ENCODE measurements at places on chromosomes 3 and 15.

- no peak for DNase-seq
These were observed 142.1 kb upstream of the TMCO5A start for GRCh38 chr15:37792351-37792750.

- peak; percentile 59 for DNase-seq
These were observed 56.0 kb downstream of the KBTBD12 start for GRCh38 chr3:127970966-127971592.

- no peak for DNase-seq
These were observed 124.8 kb downstream of the DMXL2 start for GRCh38 chr15:51497806-51498205.

DNA sequence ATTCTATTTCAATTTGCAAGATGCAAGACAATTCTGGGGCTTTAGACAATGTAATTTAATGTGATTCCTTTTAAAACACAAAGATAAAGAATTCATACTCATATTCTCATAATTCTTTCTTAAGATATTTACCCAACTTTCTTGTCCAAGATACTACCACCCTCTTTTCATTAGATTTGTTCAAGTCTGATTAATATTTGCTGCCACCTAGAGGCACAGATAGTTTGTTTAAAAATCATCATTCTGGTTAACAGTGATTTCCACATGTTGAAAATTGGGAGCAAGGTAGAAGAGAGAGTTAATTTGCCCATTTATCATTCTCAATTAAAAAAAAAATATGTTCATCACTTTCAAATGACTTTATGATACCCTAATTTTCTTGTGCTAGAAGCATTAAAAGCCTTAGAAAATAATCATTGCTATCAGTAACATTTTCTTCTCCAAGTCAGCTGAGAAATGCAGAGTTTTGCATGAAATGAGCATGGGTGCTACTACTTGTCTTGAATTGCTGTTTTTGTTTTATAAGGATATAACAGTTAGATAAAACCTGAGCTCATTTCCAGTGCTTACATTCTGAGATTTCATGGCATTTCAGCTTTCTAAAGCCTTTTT lies 11.6 kb downstream of the TAMM41 start:
- DNase-seq, result peak; percentile 20

DNA sequence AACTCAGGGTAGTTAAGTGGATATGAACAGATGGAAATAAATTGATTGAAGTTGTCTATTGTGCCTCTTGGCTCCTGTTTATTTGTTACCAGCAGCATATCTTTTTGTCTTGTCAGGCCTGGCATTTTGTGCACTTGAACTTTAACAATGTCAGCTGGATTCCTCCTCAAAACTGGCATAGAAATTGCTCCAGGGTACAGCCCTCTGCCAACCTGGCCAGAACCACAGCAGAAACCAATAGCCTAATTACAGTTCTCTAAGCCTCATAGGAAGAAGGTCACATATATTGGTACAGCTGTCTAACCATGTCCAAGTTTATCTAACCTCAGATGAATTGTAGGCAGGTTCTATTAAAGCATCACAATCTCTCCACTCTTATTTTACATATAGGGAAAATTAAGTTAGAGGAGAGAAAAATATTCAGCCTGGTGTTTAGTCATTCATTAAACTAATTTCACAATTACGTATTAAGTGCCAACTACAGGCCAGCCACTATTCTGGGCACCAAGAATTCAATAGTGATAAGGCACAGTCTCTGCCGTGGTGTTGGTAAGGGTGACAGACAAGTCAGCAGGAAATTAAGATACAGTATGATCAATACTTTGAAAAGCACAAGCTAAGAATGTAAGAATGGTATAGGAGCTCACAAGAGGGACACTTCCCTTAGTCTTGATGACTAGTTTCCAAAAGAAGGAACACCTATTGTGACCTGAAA lies 452.9 kb upstream of the NECTIN3 start:
- DNase-seq, result no peak

- no peak for DNase-seq
These were observed 427.8 kb upstream of the C2CD4B start for GRCh38 chr15:62592920-62593319.

GRCh38 chr3:150635526-150635925 lies 32.4 kb downstream of the SELENOT start:
- DNase-seq, result peak; percentile 64

DNA sequence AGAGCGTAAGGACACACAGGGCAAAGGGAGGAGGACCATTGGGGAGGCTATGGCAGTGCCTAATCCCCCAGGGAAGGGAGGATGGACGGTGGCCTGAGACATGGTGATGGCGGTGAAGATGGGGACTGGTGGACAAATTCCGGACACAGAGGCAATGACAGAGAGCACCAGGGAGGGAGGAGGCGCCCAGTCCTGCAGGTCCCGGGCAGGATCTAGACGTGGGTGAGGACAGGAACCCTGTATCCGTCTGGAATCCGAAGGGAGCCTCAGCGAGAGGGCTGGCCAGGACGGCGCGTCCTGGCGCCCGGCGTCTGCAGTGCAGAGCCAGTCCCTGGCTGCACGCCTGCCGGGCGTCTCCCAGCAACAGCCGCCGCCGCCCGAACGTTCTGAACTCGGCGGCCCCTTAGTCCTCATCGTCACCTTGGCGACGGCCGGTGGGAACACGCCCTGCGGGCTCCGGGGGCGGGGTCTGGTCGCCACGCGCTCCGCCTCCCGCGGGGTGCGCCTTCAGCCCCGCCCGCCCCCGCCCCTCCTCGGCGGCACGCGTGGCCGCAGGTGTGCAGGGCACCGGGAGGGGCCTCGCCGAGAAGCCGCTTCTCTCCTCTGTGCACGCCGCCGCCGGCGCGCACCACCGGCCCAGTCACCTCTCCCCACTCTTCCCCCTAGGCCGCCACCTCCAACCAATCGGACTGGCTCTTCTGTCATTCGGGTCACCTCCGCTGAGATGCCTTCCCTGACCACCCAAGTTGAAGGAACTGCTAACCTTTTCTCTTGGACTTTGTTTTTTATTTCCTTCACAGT lies 11.6 kb downstream of the XIRP1 start:
- peak; percentile 77 for DNase-seq

DNA sequence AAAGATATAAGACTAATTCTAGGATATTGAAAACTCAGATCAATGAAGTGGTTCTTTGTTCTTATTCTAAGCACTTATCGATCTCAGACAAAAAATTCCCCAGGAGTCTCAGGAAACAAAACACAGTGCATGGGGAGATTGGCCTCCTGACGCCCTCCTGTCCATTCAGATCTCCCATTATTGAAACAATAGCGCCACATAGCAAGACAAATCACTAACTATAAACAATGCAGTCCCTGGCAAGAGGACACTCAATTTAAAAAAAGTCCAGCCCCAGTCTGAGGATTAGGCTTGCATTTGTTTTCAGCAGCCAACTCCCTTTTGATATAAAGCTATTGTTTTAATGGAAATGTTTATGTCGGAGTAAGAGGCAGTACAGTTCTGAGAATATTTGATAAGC lies 528.2 kb downstream of the GABRG3 start:
- DNase-seq, result no peak

DNA sequence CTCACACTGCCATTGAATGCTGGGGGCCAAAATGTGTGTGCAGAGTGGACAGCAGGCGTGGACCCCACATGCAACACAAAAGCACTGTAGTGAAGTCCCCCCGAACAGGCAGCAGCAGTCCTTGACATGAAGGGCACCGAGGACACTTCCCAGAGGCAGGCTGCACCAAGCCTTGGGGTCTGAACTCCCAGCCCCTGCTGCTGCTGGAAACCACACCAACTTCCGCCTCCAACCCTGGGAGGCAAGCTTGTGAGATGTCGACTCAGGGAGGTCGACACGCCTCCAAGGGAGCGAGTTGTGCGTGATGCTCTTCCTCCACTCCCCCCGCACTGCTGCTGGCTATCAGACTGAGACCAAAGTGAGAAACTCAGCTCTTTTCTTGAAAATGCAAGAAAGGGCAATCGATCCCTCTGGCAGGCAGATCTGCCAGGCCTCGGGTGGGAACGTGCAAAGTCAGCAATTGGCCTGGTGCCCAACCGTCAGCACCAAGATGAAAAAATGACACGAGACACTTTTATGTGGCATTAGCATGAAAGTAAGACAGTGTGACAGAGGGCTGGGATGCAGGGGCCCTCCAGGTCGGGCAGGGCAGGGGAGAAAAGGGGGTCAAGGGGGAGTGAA lies 43.6 kb downstream of the WHAMM start:
- no peak for DNase-seq

GRCh38 chr15:38059665-38060064 lies 125.2 kb downstream of the TMCO5A start:
- DNase-seq, result no peak

All from natural killer cell (primary cell).